MM.1S (cell line): ENCODE measurements at places on chromosomes 16 and 17.

- DNase-seq = no peak
These were observed 74.6 kb downstream of the SOCS1 start for GRCh38 chr16:11181242-11181898.

DNA sequence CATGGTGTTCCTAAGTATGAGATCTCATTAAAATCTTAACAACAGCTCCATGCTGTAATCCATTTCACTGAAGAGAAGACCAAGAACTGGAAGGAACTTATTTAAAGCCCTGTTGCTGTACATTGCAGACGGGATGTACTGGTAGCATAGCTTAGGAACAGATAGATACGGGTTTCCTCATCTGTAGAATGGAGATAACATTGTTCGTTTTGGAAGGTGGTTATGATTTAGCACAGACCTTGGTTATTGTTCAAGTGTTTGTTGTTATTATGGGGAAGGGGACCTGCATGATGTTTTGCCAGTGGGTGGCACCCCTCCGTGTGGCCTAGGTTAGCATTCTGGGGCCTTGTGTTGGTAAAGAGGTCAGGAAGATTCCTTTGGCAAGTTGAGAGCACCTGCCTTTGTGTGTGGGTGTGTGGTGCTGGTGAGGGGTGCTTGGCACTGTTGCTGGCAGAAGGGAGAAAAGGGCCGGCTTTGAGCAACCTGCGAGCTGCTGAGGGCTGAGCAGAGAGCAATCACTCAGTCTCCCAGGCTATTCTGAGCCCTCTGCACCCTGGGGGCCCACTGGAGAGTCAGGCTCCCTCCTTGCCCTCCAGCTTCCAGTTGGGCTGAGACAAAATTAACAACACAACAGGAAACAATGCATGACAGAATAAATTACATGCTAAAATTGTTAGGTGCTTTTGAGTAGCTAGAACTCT is 2.3 kb downstream of the TAOK2 start:
- no peak for DNase-seq

DNA sequence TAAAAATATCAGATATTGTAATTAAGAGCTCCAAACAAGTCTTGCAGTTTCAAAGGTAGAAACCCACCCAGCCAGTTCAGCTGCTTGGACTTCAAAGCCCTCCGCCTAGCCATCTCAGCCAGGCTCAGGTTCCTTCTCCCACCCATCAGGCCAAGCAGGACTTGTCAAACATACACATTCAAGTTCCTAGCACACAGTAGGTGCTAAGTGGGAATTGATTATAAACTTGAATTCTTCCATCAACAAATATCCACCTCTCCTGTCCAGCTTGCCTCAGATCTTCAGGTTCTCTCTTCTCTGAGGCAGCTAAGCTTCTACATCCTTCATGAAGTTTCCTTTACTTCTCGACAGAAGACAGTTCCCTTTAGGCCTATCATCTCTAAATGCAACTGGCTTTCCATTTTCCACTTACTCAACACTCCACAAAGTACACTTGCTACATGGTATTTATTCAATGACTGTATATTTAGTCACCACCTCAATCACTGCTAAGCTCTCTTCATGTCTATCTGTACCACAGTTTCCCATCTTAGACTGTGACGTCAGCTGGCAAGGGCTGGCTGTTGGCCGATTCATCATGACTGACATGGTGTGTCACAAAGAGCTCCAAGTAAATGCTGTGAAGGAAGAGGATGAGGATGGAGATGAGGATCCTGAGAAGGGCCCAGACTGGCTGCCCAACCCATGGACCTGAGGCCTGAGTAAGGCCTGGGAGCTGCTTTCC is 13.3 kb upstream of the COG7 start:
- no peak for DNase-seq

DNA sequence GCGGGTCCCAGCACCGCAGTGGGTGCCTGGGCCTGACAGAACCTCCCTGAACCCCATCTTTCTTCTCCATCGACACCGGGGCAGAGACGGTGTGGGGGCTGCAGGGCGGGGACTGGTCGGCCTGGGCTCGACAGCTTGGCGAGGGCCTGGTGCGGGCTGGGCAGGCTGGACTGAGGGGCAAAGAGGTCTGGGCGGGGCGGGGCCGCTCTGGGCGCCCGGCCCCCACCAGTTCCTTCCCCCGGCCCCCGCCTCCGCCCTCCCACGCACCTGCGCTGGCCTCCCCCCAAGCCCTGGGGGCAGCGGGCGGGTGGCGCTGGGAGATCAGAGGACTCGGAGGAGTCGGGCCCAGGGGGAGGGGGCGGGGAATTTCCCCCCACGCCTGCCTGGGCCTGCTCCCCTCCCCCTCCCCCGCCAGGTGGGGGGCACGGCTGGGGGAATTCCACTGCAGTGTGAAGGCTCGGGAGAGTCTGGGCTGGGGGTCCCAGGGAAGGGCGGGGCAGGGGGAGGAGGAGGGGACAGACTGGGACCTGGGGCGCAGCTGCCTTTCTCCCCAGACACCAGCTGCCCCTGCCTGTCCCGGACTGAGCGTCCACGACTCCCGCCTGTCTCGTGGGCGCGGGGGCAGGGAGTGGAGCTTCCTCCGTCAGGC is 877 bp upstream of the KREMEN2 start:
- DNase-seq = no peak

- no peak for DNase-seq
These were observed 36.5 kb downstream of the CPNE2 start for GRCh38 chr16:57128771-57129389.

- DNase-seq = no peak
These were observed 31.3 kb downstream of the METRNL start for GRCh38 chr17:83110735-83111134.

DNA sequence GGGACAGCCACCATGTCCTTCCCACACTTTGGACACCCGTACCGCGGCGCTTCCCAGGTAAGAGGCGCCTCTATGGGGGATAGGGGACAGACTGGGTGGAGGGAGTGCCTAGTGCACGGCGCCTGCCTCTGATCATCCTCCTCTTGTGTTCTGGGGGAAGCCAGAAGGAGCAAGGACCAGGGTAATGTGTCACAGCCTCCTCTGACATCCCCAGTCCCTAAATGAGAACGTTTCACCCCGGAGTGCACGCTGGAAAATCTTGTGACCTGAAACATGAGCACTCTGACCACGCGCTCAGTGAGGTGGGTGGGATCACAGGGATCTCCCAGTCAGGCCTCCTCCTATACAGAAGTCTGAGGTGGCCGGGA is 1.1 kb downstream of the IRX6 start:
- no peak for DNase-seq

- no peak for DNase-seq
These were observed 138.3 kb downstream of the CHD9NB start for GRCh38 chr16:52914428-52914827.

DNA sequence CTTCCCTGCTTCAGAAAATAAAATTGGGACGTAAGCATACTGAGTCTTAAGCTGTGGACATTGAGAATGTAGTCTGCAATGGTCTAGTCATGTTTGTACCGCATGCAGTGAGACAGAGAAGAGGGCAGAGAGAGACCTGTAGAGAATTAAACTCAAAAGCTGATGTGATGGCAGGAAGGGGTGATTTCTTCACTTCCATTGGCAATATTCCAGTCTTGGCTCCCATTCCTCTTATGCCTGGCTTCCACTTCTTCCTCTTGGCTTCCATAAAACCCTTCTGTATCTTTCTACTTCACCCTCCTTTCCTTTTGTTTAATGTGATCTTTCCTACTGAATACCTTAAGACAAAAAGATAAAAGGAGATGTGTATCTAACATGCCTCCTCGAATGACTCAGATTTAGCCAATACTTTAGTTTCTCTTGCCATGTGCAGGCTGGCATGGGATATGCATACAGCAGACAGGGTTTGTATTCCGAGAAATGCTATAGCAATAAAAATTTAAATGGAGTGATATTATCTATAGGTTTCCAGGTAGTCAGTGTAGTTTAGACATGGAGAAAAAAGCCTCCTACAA is 423.1 kb upstream of the DYNLRB2 start:
- no peak for DNase-seq

DNA sequence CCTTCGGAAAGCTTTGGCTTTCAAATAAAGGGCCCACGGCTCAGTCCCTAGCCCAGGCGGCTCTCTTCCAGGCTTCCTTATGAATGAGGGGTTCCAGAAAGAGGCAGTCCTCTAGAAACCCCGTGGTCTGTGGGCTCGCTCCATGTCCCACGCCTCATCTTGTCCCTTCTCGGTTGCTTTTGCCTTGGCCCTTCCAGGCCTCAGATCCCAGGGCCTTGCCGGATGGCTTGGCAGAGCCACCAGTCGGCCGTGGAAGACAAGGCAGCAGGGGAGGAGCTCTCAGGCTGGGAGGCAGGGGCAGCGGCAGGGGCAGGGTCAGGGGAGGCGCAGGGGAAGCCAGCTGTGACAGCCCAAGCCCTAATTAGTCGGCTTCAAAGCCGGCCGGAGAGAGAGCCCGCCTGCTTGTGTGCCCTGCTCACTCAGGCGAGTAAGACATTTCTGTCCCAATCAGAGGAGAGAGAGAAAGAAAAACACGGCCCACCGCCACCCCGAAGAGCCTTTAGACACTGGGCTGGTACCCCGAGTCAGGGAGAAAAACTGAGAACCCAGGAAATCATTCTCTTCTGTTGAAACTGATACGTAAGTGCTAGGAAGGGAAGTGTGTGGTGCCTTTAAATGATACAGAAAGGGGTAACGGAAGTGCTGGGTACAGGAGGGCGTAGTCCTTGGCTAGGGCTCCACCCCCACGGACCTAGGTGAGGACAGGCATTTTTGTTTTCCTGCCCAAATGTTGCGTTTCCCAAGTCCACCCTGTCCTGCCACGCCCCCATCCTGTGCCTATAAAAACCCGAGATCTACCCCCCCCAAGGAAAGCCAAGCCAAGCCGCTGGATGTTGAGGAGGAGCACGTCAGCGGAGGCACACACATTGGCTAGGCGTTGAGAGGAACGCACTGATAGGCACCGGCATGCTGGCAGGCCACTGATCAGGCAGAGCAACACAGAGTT is 27.8 kb upstream of the MEIOC start:
- DNase-seq = no peak

GRCh38 chr16:57367116-57367752 is 5.1 kb upstream of the CX3CL1 start:
- DNase-seq = no peak

- DNase-seq = no peak
These were observed 42.0 kb downstream of the AXIN2 start for GRCh38 chr17:65519462-65519861.

DNA sequence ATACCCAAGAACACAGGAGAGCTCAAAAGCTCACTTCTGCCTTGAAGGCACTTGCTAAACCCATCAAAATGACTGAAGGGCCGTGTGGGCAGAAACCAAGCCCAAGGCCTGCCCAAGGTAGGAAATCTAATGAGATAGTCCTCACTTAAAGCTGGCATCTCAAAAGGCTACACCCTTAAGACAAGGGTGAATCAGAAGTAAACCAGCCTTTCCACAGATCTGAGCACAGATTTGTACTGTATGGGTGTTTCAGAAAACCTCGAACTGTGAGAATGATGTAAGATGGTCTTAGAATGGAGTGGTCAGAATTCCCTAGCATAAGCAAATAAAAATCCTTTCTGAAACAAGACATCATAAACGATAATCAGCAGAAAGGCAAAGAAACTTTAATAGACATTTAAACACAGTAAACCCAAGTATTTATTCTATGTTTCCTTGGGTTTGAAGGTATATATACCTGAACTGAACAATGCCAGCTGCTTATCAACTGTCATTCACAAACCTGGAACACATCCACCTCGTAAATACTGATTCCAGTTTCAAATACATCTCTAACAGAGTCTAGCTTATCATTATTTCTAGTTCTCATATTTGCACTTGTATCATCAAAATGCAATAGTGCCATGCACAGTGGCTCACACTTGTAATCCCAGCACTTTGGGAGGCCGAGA is 37.8 kb downstream of the GLG1 start:
- no peak for DNase-seq
